Skeletal muscle tissue (tissue), 5 donors: ENCODE measurements at places on chromosomes 3 and 15. TPM values are rescaled to one million over a fixed set of nuclear protein-coding genes. Genes with fewer than 3 reads are reported as not detected.

Gene RETNLB
- total RNA-seq, result not detected

Gene GPR62
- 0.52 TPM for total RNA-seq

Gene PAK6
- total RNA-seq, result 1.0 TPM

Gene SPG21
- 76.2 TPM for total RNA-seq

Gene DAZL
- total RNA-seq, result not detected
